ENCODE measurements at places on chromosomes 1 and 21.

- no peak for DNase-seq
Measured at GRCh38 chr21:25441835-25442234, 165.4 kb downstream of the MRPL39 start.

- DNase-seq, result no peak
Measured at GRCh38 chr1:26317612-26318337, at the start of gene CD52. Gene CD52, plus strand, starts transcription at chr1:26317958. Its CDS starts 60 bp downstream, at chr1:26318018.

DNA sequence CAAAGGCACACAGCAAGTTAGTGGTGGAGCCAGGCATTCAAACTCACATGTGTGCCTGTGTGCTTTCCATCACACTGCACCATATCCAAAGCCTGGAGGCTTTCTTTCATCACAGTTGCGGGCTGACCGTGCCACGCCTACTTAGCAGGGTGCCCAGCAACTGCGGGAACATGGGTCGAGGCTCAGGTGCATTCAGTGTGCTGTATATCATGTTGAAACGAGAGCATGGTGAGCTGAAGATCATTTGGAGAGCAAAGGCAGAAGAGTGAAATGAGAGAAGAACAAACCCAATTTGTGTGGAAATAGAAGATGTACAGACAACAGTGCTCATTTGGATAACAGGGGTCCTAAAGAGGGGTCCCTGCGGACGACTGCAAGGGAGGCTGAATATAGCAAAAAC lies 46.5 kb downstream of the FAM78B start:
- DNase-seq, result no peak

DNA sequence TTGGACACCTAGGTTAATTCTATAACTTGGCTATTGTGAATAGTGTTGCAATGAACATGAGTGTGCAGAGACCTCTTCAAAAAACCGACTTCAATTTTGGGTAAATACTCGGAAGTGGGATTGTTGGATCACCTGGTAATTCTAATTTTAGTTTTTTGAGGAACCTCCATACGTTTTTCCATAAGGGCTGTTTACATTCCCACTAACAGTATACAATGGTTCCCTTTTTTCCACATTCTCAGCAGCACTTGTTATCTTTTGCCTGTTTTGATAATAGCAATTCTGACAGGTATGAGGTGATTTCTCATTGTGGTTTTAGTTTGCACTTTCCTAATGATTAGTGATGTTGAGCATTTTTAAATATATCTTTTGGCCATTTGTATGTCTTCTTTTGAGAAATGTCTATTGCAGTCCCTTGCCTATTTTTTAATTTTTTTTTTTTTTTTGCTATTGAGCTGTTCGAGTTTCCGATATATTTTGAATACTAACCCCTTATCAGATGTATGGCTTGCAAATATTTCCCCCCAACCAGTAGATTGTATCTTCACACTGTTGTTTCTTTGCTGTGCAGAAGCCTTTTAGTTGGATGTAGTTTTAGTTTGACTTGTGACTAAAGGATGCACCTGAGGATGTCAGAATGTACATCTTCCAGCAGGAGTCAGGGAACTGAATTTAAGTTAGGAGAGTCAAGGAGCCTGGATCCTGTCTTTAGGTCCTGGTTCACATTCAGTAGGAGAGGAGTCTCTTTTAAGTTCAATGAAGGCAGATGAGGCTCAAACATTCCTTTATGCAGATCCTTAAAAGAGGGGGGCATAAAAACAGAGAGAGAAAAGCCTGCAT lies 120.0 kb downstream of the S1PR1 start:
- DNase-seq, result no peak

- DNase-seq, result peak; percentile 94
Measured at GRCh38 chr1:94095112-94095637, 25.8 kb downstream of the ABCA4 start.
